ENCODE measurements at places on chromosomes 3 and 15.
A peak's percentile ranks its signal among the peaks of the same experiment; 100 is the strongest.

- DNase-seq, result no peak
These were observed 29.7 kb upstream of the HHATL start for GRCh38 chr3:42732196-42732828.

- DNase-seq, result no peak
These were observed 6.3 kb downstream of the ANPEP start for GRCh38 chr15:89808160-89808870.

DNA sequence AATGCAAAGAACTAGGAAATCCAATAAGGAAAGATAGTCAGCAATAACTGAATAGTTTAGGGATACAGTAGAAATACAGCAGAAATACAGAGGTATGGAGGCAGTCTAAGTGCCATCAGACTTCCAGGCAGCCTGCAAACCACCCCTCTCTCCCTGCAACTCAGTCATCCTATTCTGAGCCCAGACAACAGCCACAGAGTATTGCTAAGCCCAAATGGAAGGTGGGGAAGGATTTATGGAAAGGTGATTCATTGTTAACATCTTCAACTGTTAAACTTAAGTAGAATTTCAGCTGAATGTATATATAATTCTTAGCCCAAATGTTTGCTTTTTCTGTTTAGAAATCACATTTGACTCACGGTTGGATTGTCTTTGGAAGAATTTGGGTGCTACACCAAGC lies 300.4 kb downstream of the RBMS3 start:
- no peak for DNase-seq

DNA sequence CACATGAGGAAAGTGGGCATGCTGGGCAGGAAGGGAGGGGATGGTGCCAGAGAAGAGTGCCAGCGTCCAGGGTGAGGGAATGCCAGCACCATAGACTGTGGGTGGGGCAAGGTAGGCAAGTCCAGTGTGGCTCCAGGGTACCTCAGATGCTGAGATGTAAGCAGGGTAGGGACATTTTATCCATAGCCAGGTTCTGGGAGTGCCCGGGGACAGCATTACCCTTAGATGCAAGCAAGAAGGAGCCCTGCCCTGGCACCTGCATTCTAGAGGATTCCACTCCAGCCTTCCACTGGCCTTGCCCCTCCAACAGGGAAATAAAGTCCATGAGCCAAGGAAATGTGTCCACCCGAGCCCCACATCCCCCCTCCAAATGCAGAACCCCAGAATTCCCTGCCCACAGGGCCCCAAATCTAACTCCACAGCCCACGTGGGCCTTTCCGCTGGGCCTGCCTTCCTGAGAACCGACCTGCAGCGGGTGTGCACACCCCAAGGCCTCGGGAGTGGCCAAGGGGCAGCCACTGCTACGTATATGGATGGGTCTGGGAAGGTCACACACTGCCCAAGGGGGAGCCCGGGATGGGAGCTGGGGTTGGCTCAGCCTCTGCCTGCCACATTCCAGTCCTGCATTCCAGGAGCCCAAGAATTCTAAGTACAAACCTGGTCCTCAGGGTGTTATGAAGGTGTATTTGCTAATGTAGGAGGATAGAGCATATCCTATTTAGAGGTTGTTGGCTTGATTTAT lies 20.3 kb upstream of the CYP11A1 start:
- DNase-seq, result no peak

GRCh38 chr15:38085114-38085513 lies 150.7 kb downstream of the TMCO5A start:
- DNase-seq, result peak; percentile 28

GRCh38 chr3:37458162-37459120 lies 284.1 kb upstream of the LRRFIP2 start:
- no peak for DNase-seq

DNA sequence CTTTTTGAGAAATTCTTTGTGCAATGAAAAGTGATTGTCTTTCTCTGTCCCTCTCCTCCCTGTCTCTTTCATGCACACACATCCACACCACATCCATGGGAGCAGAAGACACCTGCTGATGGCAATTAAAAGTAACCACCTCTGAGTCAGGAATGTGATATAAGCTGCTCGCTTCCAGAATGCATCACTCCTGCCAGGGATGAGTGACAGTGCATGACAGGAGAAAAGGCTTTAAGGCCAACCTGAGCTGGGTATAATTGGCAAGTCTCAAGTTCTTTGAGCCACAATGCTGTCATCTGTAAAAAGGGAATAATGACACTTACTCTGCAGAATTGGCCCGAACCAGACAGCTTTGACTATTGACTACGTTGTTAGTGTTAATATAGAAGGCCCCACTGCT lies 59.6 kb downstream of the UBP1 start:
- DNase-seq, result no peak

- DNase-seq, result no peak
These were observed 219.7 kb upstream of the SGO1 start for GRCh38 chr3:20405744-20406143.

- DNase-seq, result no peak
These were observed 18.0 kb downstream of the NRG4 start for GRCh38 chr15:75994220-75994619.

DNA sequence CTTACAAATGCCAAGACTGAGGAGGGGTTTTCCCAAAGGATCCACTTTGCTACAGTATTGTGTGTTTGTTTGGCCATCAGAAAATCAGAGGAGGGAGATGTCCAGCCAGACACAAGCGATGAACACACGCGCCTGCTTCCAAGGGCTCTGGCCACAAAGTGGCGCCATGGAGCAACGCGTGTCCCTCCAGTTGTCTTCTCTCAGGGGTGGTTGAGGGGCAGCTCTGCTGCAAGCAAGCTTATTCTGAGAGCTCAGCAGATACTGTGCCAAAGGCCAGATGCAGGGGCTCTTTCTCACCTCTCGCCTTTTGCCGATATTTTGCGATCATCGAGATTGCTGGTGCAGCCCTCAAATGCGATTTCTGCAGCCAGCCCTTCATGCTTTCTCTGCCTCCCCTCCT lies 88.9 kb upstream of the OSBPL11 start:
- DNase-seq, result no peak

GRCh38 chr3:16055606-16056211 lies 118.8 kb upstream of the GALNT15 start:
- no peak for DNase-seq

- peak; percentile 3 for DNase-seq
These were observed 27.1 kb downstream of the CGGBP1 start for GRCh38 chr3:88031642-88032077.

Data from GM18507 (cell line).